RPMI7951 (cell line): ENCODE measurements at places on chromosomes 4 and X. TPM values are rescaled to one million over a fixed set of nuclear protein-coding genes. Genes with fewer than 3 reads are reported as not detected.

MORF4L2 gene
- 402 and 542 TPM in 2 replicates for total RNA-seq

STARD8 gene
- total RNA-seq, result 10.2 and 11.6 TPM in 2 replicates

HNRNPD gene
- 40.6 and 47.3 TPM in 2 replicates for total RNA-seq

TMEM154 gene
- 0.59 and 0.60 TPM in 2 replicates for total RNA-seq

PHKA1 gene
- total RNA-seq, result 1.6 and 1.7 TPM in 2 replicates

GRCh38 chrX:46758956-46759644, at the start of gene SLC9A7:
SLC9A7 (minus strand) TSS chrX:46759118; CDS start chrX:46759029, 89 bp downstream.
- DNase-seq, result peak; percentile 77

DNA sequence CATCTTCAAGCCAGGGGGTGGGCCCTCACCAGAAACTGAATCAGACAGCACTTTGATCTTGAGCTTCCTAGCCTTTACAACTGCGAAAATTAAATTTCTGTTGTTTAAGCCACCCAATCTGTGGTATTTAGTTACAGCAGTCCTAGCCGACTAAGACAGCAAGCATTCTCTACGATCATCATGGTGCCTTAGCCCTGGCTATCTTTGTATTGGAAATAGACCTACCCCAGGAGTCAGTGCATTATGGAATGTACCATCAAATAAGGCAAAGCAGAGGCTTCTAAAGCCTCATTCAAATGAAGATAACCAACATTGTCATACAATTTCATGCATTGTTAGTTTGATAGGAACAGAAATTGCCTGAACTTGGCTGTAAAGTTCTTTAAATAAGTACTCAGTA, 75.0 kb downstream of the PARM1 start:
- DNase-seq, result no peak

DNA sequence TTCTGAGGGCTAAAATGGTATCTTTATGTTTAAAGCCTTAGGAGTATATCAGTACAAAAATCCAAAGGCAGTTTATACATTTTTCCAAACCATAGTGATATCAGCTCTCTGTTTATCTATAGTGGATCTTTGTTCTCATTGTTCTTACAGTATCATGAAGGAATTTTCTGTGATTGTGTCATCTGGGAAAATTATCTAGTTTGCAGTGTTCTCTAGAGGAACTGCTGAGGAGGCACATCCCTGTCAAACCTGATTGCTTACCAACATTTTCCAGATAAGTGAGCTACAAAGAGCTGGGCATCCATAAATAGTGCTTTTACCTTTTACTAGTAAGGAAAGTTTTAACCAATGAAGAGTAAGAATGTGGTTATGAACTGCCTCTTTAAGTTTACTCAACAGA, 44.9 kb upstream of the SLC25A31 start:
- DNase-seq, result peak; percentile 1

DNA sequence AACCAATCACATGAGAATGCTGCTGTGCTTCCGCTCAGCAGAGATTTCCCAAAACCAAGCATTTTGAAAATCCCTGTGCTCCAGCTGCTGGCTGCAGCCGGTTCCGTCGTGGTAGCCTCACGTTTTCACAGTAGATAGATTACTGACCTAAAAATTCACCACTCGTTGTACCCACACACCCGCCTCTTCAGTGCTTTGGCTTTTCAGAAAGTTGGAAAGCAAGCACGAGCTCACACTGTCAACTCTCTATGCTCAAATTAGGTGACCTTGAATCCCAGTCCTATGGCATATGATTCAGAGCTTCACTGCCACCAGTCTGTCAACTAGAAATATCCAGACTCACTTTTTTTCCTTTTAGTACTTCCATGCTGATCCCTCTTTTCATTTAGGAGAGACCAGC, 168.9 kb downstream of the DCTD start:
- DNase-seq, result no peak

GRCh38 chr4:82523179-82523578, 38.6 kb downstream of the TMEM150C start:
- DNase-seq, result no peak
